CD4-positive, CD25-positive, alpha-beta regulatory T cell (primary cell): ENCODE measurements at places on chromosomes 1 and 21. TPM values are rescaled to one million over a fixed set of nuclear protein-coding genes. Genes with fewer than 3 reads are reported as not detected.

REN gene
- total RNA-seq, result not detected

GRCh38 chr21:38959692-38960061, 153.9 kb downstream of the ETS2 start:
- DNase-seq, result no peak

- no peak for DNase-seq
Observed at GRCh38 chr1:69246710-69247109, 321.0 kb upstream of the LRRC7 start.

LRRC71 gene
- total RNA-seq, result not detected

DNA sequence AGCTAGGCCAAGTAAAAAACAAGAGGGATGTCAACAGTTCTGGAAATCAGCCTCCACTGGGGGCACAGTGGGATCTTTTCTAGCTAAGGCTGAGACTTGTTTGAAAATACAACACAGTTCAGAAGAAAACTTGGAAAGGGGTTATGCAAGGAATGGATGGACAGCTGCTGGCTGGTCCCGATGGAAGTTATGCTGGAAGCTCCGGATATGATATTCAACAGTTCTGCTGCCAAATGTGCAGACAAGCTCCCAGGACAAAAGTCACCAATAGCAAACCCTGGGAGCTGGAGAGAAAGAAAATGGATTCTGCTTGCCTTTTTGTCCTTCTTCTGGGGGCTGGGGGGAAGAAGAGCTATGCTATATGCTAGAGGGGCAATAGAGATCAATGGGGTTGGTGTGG, 14.3 kb downstream of the LMX1A start:
- no peak for DNase-seq
